RWPE1 (cell line): ENCODE measurements at places on chromosomes 2 and 18.

DNA sequence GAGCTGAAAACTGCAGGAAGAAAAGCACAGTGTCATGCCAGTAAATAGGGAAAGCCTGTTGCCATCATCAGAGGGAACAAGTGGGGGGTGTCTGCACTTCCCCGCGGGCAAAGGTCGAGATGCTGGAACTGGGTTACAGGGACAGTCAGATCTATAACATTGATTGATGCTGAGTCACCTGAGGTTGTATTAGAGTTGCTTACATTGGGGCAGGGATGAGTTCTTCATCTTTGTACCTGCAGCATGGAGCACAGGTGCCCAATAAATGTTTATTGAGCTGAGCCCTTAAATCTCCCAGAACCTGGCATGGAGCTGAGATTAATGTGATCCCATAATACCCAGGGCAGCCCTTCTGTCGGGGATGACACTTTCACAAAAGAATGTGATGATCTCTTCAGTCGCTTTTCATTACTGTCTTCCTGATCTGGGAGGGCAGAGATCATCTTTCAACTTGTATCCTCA is 5.9 kb upstream of the RNF152 start:
- peak; percentile 12 for DNase-seq

GRCh38 chr2:158578703-158579330 is 122.1 kb downstream of the PKP4 start:
- no peak for DNase-seq

GRCh38 chr2:108934583-108935245 is 54.3 kb downstream of the EDAR start:
- no peak for DNase-seq

- no peak for DNase-seq
These were observed 10.3 kb upstream of the PAPOLG start for GRCh38 chr2:60745761-60746160.

DNA sequence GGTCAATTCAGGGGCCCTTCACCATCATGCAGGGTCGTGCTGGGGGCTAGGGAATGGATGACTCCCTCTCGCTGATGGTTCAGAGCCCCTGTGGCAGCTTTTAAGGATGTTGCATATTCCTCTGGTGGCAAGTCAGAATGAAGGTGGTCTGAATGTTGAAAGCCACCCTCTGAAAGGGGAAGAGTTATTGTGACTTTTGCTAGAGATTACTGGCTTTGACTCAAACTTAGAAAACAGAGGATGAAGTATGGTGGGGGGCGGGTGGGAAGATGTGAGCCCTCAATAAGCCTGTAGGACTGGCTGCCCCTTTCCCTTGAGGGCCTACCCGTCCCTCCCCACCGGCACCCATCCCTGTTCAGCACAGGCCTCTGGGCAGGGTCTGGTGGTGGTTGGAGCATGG is 23.2 kb downstream of the MC2R start:
- no peak for DNase-seq

GRCh38 chr2:26889796-26890195 is 41.9 kb downstream of the DPYSL5 start:
- no peak for DNase-seq

DNA sequence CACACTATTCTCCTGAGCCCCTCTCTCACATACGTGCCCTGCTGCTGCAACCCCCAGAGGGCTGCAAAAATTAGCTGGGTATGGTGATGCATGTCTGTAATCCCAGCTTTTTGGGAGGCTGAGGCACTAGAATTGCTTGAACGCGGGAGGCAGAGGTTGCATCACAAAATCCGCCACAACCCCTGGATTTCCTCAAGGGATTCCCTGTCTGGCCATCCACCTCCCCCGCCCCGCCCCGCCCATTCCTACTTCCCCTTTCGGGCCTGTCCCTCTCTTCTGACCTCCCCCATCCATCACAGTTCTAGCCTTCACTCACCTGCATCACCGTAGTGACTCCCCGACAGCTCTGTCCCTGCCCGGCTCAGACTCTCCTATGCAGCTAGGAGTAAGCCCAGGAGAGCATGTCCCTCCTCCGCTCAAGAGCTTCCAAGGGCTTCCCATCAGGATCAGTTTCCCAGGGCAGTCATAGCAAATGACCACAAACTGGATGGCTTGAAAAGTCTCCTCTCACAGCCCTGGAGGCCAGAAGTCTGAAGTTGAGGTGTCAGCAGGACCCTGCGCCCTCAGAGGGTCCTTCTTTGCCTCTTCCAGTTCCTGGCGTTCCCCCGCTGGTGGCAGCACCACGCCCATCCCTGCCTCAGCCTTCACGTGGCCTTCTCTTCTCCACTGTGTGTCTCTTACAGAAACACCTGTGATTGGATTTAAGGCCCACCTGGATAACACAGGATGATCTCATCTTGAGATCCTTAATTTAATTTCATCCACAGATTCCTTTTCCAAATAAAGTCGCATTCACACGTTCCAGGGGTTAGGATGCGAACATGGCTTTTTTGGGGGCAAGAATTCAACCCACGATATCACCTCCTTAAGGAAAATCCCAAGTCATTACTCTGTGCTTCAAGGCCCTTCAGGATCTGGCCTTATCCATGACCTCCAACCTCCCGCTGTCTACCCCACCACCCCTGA is 58.5 kb downstream of the HS1BP3 start:
- DNase-seq, result no peak

- DNase-seq, result no peak
These were observed 40.6 kb upstream of the LAMA1 start for GRCh38 chr18:7158216-7158615.

- DNase-seq, result no peak
These were observed 195.6 kb downstream of the CTIF start for GRCh38 chr18:48734460-48734859.

- DNase-seq, result no peak
These were observed 123.2 kb downstream of the MMADHC start for GRCh38 chr2:149464396-149464795.

- no peak for DNase-seq
These were observed 471.6 kb downstream of the MBD2 start for GRCh38 chr18:53752781-53753367.

- peak; percentile 42 for DNase-seq
These were observed 3.8 kb upstream of the ATP8B1 start for GRCh38 chr18:57806978-57807285.

- DNase-seq, result peak; percentile 71
These were observed 89.5 kb upstream of the STK39 start for GRCh38 chr2:168336786-168337388.

DNA sequence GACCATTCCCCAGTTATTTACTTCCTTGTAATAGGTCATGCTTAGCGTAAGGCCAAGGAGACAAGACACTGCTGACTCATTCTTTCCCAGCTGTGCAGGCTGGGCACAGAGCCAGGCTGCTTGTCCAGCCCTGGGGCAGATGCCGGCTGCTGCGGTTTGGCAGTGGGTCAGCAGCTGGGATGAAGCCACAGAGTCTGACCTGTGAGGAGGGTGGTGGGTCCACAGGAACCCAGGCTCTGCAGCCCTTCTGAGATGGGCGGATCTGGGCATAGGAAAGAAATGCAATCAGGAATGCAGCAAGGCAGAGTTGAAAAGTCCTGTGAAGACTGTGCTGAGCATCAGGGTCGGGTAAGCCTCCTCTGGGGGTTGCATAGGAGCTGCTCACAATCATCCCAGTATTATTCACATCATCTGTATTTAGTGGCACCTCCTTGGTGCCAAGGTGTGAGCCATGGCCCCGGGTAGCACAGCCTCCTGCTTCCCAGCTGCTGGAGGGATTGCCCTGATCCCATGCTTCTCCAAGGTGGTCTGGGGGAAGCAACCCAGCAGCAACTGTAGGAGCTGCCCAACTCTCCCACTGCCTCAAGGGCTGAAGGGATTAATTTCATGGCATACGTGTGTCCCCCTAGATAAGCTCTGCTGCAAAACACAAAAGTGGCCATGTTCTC is 139.0 kb downstream of the DDX1 start:
- peak; percentile 86 for DNase-seq

- DNase-seq, result no peak
These were observed 66.4 kb downstream of the UBE2E3 start for GRCh38 chr2:181046833-181047232.

GRCh38 chr2:233047206-233047605 is 12.9 kb upstream of the INPP5D start:
- DNase-seq, result no peak
